Activated T-helper 1 cell treated with anti-CD3 and anti-CD28 coated beads, Interleukin-2, amount 50 U/mL, for 16 hours (primary cell): ENCODE measurements at places on chromosomes 2 and 18.

DNA sequence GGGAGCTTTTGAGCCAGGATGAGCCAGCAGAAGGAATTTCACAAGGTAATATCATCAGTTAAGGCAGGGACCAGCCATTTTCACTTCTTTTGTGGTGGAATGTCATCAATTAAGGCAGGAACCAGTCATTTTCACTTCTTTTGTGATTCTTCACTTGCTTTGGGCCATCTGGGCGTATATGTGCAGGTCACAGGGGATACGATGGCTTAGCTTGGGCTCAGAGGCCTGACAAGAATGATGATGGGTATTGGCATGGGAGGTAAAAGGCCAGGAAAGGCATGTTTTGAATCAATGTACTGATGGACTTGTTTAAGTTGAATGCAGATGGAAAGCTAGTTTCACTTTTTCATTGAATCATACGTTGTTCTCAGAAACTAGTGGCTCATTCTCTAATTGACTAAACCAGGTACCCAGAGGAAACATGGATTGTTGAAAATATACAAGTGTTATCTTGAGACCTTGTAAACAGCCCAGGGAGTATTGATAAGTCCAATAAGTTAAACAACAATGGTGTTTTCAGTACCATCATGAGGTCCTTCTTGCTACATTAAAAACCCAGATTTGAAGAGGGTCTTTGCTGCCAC, 1672.5 kb upstream of the DDX18 start:
- DNase-seq, result no peak

DNA sequence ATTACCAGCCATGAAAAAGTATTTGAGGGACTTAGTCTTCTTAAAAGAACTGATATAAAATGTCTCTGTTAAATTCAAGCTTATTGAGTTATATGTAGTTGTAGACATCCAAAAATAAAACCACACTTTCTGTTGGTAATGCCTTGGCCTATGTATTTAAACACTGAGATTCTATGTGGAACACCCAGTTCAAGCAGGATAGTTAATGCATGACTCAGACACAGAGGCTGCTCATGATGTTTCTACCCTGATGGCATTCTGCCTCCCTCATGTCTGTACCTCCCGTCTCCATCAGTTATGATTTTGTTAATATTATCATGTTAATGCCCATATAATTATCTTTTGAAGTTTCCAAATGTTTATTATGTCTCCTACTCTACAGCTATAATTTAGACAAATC, 164.5 kb downstream of the XIRP2 start:
- DNase-seq, result no peak

- DNase-seq, result no peak
These were observed 53.5 kb downstream of the C18orf63 start for GRCh38 chr18:74368901-74369705.

- DNase-seq, result no peak
These were observed 2.1 kb downstream of the ASTL start for GRCh38 chr2:96136129-96136720.
